NCI-H2029 treated with DMSO at 0.1 percent for 48 hours (cell line): ENCODE measurements at places on chromosomes 4 and X.

- no peak for DNase-seq
Observed at GRCh38 chr4:52959541-52959940, 97.4 kb downstream of the RASL11B start.

DNA sequence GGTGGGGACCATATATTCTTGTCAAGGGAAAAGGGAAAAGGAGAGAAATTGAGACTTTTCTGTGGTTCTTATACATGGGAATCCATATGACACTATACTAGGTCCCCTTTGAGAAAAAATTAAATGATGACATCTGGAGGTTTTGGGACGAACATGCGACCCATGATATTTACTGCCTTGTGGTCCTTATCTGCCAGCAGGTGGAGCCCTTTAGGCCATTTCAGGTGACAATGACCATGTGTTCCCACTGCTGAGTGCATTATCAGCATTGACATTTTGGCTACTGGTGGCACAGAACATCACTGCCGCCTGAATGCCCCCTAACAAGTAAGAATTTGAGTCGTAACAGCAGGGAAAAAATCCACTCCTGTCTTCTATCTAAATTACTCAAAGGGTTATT is 843.4 kb downstream of the FSTL5 start:
- no peak for DNase-seq

DNA sequence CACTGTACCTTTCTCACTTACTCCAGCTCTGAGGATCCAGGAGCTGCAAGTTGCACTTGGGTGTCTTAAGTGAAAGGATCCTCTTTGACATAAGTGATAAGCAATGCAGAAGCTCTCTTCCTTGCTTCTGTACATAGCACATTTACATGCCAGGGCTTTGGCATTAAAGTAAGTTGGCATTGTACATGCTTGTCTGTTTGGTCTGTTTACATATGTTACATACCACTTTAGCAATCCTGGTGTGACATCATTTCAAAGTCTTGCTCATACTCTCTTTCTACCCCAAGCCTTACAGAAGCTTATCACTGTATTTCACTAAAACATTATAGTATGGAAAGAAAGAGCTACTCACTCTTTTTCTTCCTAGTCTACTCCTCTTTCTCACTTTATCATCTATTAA is 2548.3 kb downstream of the ARAP2 start:
- no peak for DNase-seq

- DNase-seq = no peak
Observed at GRCh38 chr4:69787879-69788278, 27.5 kb upstream of the SULT1B1 start.

DNA sequence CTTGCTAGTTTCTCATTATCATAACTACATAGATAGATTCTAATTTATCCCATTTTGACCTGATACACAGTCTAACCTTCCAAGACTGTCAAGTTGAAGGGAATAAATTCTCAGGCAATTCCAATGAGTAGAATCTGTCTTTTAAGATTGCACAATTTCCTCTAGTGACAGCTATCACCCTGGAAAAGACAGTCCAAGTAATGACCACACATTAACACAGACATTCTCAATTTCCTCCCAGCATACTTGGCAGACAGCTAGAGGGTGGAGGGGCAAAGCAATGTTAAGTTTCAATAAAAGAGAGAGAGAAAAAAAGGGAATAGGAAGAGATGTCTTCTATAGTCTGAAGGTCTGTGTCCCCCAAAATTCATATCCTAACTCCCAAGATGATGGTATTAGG is 234.7 kb downstream of the LDB2 start:
- no peak for DNase-seq

- DNase-seq = no peak
Observed at GRCh38 chr4:38069271-38069760, 109.1 kb downstream of the PTTG2 start.
